ENCODE measurements at places on chromosomes 4 and X.

- no peaks in the 10 kb centered on the region for H3K4me1 ChIP-seq
- peaks cover 2% of the 10 kb centered on the region for H3K27me3 ChIP-seq
- H3K27ac ChIP-seq = no peak overlapping the region
- H3K4me3 ChIP-seq = no peak overlapping the region
- DNase-seq = no peak
These were observed 15.0 kb upstream of the STARD8 start for GRCh38 chrX:68632491-68632890.

DNA sequence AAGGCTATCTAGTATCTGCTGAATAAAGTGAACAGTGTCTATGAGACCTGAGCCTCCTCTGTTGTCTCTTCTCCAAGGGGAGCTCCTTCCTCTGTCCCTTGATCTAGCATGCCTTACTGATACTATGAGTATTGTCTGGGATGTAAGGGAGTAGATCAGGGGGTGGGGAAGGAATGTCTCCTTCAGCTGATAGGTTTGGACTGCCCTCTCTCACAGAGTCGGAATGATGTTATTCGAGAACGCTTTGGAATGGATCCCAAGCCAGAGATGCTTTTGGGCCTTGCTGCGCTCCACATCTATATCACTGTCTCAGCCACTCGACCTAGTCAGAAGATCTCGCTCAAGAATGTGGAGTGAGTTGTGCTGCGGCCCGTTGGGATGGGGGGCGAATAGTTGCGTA lies 68.3 kb upstream of the PRPS1 start:
- no peak for DNase-seq
- H3K27ac ChIP-seq = no peak overlapping the region
- no peaks in the 10 kb centered on the region for H3K27me3 ChIP-seq
- H3K4me1 ChIP-seq = no peaks in the 10 kb centered on the region

DNA sequence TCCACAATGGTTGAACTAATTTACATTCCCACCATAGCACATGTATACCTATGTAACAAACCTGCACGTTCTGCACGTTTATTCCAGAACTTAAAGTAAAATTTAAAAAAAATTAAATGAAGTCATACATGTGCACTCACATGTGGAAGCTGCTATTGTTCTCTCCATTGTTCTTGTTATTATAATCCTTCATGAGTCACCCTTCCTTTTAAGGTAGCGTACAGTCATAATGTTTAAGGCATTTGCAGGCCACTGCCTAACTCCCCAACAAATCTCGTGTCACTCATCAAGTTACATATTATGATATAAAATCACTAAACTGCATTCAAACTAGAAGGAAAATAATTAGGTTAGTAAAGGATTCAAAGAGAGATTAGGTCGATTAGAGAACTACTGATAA lies 63.6 kb downstream of the SLC7A11 start:
- H3K27ac ChIP-seq = no peak overlapping the region
- no peak for DNase-seq
- no peaks in the 10 kb centered on the region for H3K4me1 ChIP-seq
- peaks cover 3% of the 10 kb centered on the region for H3K27me3 ChIP-seq
- H3K36me3 ChIP-seq = no peaks in the 10 kb centered on the region
- H3K4me3 ChIP-seq = no peak overlapping the region

GRCh38 chr4:174665799-174666198 lies 143.5 kb upstream of the HPGD start:
- no peak overlapping the region for H3K27ac ChIP-seq
- H3K27me3 ChIP-seq = no peaks in the 10 kb centered on the region
- no peak overlapping the region for H3K4me3 ChIP-seq
- H3K36me3 ChIP-seq = no peaks in the 10 kb centered on the region
- H3K4me1 ChIP-seq = no peaks in the 10 kb centered on the region
- DNase-seq = no peak

DNA sequence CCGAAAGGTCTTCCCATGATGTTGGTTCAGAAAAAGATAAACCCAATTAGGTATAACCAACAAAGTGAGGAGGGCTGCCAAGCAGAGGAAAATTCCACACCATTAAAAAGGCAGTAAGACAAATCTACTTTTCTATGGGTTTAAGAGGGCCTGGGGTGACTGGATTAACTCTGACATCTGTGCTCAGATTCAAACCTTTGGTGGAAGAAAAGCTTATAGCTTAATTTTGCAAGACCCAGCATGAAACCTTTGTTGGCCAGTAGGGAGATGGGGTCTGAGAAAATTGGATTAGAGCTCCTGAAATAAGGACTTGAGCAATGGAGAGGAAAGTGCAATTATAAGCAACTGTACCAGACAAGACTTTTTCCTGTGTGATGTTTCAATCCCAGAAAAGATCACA lies 104.2 kb downstream of the KDR start:
- no peaks in the 10 kb centered on the region for H3K27me3 ChIP-seq
- DNase-seq = no peak
- H3K4me3 ChIP-seq = no peak overlapping the region
- H3K4me1 ChIP-seq = no peaks in the 10 kb centered on the region
- H3K27ac ChIP-seq = no peak overlapping the region
- no peaks in the 10 kb centered on the region for H3K36me3 ChIP-seq

GRCh38 chr4:169079942-169080827 lies 70.1 kb upstream of the CBR4 start:
- peaks cover 25% of the 10 kb centered on the region for H3K4me1 ChIP-seq
- peak overlapping the region; percentile 5 for H3K27ac ChIP-seq
- H3K36me3 ChIP-seq = no peaks in the 10 kb centered on the region
- peak; percentile 18 for DNase-seq

DNA sequence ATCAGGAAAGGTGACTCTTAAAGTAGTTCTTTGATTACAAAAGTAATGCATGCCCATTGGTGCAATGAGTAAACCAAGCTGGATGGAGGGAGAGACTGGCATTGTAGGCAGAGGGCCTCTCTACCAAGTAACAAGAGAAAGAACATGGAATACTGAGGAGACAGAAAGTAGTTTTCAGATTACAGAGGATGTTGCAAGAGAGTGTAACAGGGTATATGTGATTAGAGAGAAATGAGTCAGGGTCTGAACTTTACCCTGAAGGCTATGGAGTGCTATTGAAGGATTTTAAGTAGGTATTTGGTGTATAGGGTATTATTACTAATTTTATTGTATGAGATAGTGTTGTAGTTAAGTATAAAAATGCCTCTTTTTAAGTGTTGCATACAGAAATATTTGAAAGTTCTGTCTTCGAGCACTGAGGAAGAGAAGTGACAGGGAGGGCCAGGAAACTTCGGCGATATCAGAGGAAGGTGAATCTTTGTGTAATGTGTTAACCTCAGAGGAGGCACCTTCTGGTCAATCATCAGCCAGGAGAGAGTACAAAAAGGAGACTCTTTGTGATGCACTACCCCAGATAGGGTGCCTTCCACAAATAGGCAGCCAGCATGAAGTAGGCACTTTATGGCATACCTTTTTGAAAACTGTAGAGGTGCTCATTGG lies 8.2 kb downstream of the NKAP start:
- no peak overlapping the region for H3K27ac ChIP-seq
- H3K27me3 ChIP-seq = no peaks in the 10 kb centered on the region
- H3K4me3 ChIP-seq = no peak overlapping the region
- H3K4me1 ChIP-seq = no peaks in the 10 kb centered on the region
- DNase-seq = no peak
- peaks cover 40% of the 10 kb centered on the region for H3K36me3 ChIP-seq

GRCh38 chr4:87953826-87954225 lies 21.7 kb upstream of the SPP1 start:
- H3K27ac ChIP-seq = no peak overlapping the region
- DNase-seq = no peak
- H3K36me3 ChIP-seq = no peaks in the 10 kb centered on the region
- no peaks in the 10 kb centered on the region for H3K27me3 ChIP-seq
- H3K4me1 ChIP-seq = no peaks in the 10 kb centered on the region

DNA sequence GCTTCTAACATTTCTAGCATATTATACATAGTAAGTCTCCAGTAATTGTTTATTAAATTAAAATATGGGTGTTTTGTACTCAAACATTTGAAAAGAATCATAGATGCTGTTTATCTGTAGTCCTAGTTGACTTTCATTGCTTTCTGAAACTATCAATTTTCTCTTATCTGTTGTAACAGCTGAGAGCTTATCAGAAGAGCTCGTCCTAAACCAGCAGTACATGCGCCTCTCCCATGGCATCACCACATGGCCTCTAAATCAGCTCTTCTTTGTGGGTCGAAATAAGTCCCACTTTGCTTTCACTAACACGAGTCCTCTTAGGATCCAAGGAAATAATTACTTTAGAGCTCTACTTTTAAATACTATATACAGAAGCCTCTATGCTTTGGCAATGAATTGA lies 55.1 kb downstream of the PPP3CA start:
- DNase-seq = no peak
- peaks cover 7% of the 10 kb centered on the region for H3K36me3 ChIP-seq
- H3K4me3 ChIP-seq = no peak overlapping the region
- no peaks in the 10 kb centered on the region for H3K27me3 ChIP-seq
- peaks cover 76% of the 10 kb centered on the region for H3K4me1 ChIP-seq

DNA sequence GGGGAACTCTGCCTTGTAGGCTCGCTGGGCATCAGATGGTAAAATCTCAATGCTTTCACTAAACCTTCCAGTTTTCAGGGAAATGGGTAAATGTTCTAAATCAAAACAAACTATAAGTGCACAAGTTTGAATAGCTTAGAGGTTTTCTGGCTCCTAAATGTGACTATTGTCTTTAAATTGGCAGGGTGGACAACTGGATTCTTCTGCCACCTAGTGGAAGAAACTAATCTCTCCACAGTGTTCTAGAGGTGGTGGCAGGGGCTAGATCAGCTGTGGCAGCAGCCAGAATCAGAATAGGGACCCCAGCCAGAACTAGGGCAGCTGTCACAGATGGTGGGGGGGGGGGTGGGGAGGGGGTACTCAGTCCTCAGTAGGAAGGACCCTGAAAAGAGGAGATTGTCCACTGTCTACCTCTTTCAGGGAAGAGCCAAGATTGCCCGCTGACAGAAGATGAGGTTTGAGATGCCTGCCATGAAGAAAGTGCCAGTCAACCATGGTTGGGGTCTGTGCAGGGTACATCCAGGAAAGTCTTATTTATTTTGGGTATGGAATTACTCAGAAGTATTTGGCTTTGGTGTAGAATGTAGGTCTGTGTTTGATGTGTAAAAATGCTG lies 201.4 kb downstream of the CCNG2 start:
- no peak overlapping the region for H3K4me3 ChIP-seq
- peaks cover 17% of the 10 kb centered on the region for H3K4me1 ChIP-seq
- no peaks in the 10 kb centered on the region for H3K36me3 ChIP-seq
- no peak for DNase-seq

DNA sequence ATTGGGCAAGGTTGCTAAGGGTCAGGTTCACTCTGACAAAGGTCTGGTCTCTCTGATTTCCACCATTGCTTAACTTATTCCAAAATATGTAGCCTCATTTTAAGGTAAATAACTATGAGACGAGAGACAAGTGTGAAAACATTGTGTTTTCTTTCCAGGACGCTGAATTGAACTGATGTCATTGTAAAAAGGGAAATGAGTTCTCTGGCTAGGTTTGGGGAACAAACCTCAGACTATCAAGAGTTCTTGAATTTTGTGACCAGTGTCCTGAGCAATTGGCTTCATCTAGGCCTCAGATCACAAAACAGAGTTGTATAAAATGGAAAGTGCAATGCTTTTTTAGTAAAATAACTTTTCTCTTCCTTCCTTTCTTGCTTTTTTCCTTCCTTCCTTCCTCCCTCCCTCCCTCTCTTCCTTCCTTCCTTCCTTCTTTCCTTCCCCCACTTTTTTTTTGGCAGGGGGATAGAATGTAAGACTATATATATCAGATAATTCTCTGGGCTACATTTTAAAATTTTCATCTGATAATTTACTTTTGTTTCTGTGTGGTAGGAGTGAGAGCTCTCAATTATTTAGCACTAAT lies 30.8 kb upstream of the CXCL8 start:
- no peak overlapping the region for H3K27ac ChIP-seq
- no peaks in the 10 kb centered on the region for H3K36me3 ChIP-seq
- no peak for DNase-seq
- no peak overlapping the region for H3K4me3 ChIP-seq
- H3K27me3 ChIP-seq = no peaks in the 10 kb centered on the region

DNA sequence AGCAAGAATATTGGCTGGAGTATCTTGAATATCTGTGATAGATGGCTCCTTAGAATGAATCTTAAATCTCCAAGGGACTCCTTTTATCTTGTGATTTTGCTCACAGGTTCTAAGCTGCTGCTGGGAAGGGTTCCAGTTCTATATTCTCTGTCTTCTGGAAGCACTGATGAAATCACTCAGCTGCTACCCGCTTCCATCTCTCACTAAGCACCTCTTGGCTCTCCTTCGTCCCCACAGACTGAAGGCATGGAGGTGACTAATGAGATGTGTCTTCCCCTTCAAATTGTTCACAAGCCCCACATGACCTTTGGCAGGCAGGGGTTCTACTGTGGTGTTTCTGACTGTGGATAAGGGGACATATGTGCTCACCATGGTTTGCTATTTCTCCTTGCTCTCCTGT lies 75.9 kb downstream of the C4orf51 start:
- peaks cover 1% of the 10 kb centered on the region for H3K27me3 ChIP-seq
- H3K36me3 ChIP-seq = peaks cover 22% of the 10 kb centered on the region
- no peak for DNase-seq

GRCh38 chrX:26922278-26922677 lies 540.9 kb downstream of the PPP4R3C start:
- H3K27me3 ChIP-seq = no peaks in the 10 kb centered on the region
- no peak overlapping the region for H3K27ac ChIP-seq
- no peaks in the 10 kb centered on the region for H3K36me3 ChIP-seq
- no peak overlapping the region for H3K4me3 ChIP-seq
- H3K4me1 ChIP-seq = no peaks in the 10 kb centered on the region

GRCh38 chrX:154002215-154002719 lies 17.4 kb downstream of the IRAK1 start:
- DNase-seq = peak; percentile 27
- H3K27me3 ChIP-seq = no peaks in the 10 kb centered on the region
- H3K4me3 ChIP-seq = peak overlapping the region; percentile 77
- H3K36me3 ChIP-seq = peaks cover 4% of the 10 kb centered on the region
- H3K27ac ChIP-seq = peak overlapping the region; percentile 85
- H3K4me1 ChIP-seq = peaks cover 49% of the 10 kb centered on the region

DNA sequence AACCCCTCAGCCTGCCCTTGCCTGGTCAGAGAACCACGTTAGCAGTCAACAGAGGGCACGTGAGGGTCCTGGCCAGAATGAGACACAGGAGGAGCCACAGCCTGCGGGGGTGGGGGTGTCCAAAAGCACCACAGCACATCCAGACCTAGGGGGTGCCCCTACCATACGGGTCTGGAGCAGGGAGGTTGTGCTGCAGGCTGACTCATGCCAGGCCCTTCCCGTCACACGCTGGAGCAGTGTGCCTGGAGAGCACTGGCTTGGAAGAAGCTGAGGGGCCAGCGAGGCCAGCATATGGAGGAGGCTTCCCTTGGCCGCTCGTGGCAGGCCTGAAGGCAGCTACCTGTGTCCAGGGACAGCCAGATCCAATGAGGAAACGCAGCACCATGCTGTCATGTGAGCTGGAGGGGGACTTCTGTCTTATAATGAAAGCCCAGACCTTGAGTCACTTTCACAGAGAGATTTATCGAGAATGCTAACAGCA lies 1.5 kb upstream of the IRAK1 start:
- peaks cover 19% of the 10 kb centered on the region for H3K4me1 ChIP-seq
- no peak overlapping the region for H3K4me3 ChIP-seq
- peaks cover 14% of the 10 kb centered on the region for H3K36me3 ChIP-seq

- no peaks in the 10 kb centered on the region for H3K27me3 ChIP-seq
- no peak for DNase-seq
- H3K36me3 ChIP-seq = no peaks in the 10 kb centered on the region
- H3K4me1 ChIP-seq = no peaks in the 10 kb centered on the region
These were observed 810.4 kb downstream of the TRAM1L1 start for GRCh38 chr4:116275006-116275405.

- no peak for DNase-seq
- peaks cover 2% of the 10 kb centered on the region for H3K27me3 ChIP-seq
- no peaks in the 10 kb centered on the region for H3K36me3 ChIP-seq
- no peak overlapping the region for H3K27ac ChIP-seq
- H3K4me3 ChIP-seq = no peak overlapping the region
These were observed 109.9 kb downstream of the WDFY3 start for GRCh38 chr4:84856468-84857049.
